ENCODE measurements at places on chromosomes 5 and 9.

DNA sequence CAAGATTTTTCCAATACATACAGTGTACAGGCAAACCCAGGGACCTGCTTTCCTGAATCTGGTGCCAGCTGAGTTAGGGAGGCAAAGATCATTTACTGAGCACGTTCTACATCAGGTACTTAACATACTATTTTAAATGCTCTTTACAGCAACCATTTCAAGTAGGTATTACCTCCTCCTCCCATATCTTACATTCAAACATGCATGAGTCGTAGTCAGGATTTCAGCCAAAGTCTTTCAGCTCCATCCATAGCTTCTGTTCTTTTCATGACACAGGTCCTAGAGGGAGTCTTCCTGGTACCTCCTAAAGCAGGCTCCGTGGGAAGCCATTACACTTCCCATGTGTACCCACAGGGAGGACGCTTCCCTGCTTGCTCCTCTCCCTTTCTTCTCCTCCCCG, 11.7 kb downstream of the KCNV2 start:
- no peak for DNase-seq

DNA sequence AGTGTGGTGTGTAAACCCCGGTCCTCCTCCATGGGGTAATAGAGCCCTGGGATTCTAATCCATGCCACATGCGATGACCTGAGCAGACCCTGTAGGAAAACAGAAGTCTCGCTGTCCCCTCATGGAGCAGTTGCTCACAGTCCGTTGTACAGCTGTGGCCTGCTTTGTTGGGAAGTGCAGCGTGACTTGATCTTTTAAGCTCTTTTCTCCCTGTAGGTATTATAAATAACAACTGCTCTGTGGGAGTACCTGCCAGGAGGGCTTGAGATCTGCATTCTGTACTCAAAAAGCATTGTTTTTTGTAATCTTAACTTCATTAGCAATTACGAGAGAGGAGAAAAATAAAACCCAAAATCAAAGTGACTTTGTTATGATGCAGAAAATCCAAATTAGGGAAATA, 17.3 kb downstream of the MEGF10 start:
- no peak for DNase-seq

DNA sequence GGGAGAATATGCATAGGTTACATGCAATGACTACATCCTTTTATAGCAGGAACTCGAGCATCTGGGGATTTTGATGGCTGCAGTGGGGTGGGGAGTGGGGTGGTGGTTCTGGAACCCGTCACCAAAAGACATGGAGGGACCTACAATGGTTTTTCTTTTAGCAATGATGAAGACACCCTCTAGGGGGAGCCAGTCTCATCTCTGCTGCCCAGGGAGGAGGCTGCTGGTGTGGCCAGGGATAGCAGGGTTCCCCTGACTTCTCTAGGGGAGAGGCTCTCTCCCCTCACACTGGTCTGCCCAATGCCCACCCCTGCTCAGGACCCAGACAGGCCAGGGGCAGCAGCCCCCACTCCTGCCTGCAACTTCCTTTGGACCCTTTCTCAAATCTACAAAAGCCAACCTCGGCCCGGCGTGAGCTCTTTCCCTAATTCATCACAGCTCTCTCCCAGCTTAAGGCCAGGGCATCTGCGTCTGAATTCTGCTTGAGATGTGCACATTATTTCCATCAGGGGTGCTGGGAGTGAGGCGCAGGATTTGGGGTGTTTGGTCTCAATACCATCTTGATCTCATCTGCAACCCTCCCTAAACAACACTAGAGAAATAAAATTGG, 73.6 kb upstream of the RETREG1 start:
- no peak for DNase-seq

DNA sequence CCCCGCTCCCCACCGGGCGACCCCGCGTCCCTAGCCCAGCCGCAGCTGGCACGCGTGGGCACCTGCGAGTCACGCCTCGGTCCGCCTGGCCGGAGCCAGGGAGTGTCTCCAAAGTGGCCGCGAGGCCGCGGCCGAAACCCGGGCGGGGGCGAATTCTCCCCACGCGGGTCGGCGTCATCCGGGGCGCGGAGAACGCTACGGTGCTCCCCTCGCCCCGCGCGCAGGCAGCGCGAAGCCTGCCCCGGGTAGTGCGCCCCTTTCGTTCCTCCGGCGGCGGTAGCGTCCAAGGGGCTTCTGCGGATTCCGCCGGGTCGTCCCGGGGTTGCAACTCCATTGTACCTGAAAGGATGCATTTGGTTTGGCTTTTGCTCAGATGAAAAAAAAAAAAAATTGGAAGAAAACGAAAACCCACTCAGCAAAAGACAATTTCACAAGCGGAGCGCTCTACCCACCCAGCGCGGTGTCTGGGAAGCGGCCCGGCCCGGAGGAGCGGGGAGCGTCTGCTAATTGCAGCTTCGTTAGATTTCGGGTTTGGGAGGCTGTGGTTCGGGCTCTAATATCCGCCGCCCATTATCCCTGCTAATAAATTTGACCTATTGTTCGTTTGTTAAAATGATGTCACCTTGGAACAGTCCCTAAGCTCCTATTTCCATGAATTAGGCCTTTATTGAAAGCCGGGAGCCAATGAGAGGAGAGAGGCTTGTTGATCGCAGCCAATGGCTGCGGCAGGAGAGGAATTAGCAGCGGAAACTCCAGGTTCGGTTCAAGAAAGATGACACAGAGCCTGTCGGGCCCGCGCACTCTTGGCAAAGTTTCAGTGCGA, at the start of gene TLX3:
TLX3 (plus strand) TSS at position 796 of the 823 bp plus-strand sequence. CDS start 118 bp downstream, outside the sequence.
- DNase-seq: no peak
